SW 1271 (cell line): ENCODE measurements at places on chromosomes 6 and 20.

DNA sequence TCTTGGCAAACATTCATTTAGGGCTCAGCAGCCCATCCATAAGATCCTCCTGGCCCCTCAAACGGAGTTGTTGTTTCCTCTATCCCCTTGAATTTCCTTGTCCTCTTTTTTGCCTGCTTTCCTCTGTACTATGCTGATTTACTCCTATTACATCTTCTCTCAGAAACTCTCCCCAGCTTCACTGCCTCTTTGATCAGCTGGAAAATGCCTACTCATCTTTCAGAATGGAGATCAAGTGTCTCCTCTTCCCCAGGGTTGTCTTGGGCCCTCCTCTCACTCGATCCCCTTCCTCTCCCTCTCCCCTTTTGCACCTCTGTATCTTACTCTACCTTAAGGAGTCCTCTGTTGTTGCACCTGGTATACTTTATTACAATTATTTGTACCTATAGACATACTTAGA lies 60.2 kb downstream of the PHF20 start:
- DNase-seq, result no peak

DNA sequence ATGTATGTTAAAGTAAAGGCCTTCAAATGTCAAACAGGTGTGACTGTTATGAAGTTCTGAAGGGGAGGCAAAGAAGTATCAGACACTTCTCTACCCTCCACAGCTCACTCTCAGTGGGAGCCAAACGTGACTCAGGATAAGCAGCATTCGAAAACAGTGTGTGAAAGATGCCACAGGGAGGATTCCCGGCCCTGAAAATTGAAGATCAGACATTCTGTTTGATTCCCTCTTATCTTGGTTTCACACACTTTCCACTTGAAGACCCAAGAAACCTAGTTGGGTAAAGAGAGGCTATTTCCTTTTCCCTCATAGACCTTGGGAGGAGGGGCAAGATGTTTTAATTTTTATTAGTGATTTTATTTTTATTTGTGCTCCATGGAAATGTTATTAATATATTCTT lies 164.2 kb upstream of the SUPT3H start:
- DNase-seq, result no peak

DNA sequence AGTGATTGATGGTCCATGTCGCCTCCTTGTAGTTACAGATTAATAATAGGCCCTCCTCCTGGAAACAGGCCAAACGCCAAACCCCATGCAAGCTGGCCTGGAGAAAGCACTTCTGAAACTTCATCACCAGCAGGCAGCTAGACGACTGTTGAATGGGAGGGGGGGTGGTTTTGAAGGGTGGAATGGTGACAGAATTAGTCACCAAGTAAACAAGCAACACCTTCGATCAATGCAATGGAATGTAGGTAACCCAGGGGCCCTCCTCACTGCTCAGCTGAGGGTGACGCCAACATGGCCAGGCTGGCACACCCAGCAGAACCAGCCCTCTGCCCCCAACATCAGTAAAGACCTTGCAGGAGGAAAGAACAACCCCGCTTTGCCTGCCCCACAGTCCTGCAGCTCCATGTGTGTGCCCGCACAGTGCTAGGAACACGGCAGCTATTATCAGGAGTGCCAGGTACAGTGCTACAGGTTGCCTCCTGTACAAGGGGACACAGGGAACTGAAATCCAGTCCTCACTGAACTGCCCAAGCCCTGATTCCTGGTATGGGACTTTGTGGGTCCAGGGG lies 2.7 kb downstream of the BCAS1 start:
- no peak for DNase-seq

DNA sequence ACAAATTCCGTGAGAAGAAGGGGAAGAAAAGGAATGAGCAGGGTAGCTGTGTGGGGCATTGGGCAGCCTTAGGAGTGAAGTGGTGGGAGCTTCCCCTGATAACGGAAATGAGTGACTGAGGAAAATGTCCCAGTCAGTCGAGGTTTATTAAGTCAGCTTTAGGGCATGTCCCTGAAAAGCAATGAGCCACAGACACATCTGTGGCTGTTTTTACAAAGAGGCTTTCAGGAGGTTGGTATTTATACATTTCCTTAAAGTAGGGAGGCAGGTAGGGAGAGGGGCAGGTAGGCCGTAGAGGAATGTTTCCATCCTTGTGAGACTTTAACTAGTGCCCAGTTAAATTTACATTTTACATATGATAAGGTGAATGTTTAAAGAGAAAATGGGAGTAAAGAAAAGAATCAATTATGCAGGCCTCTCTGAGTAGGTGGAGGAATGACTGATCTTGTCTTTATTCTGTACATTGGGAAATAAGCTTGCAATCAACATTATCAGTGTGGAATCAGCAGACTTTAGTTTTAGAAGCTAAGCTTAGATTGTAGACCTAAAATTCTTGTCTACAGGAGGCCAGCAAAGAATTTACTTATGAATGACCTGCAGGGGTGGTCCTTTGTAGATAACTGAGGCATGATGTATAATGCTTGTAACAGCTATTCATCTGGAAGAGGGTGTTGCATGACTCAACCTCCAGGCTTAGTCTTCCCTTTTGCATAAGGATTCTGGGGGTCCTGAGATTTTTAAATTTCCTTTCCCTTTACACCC lies 18.5 kb downstream of the SLC22A2 start:
- DNase-seq, result no peak

DNA sequence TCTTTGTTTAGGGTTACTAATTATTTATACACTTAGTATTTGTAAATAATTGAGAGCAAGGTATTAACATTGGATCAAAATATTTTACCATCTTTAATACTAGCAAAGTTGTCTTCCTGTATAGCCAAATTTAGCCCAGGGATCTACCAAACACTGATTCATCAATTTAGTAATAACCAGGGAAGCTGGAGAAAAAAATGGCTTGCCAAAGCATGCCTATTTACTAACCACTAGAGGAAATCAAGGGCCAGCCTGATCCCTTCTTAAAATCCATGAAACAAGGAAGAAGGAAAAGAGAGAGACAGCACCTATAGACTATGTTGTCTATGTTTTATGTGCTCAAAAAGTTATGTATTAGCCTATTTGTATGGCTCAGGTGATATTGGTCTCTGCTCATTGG lies 450.3 kb upstream of the GJE1 start:
- no peak for DNase-seq

DNA sequence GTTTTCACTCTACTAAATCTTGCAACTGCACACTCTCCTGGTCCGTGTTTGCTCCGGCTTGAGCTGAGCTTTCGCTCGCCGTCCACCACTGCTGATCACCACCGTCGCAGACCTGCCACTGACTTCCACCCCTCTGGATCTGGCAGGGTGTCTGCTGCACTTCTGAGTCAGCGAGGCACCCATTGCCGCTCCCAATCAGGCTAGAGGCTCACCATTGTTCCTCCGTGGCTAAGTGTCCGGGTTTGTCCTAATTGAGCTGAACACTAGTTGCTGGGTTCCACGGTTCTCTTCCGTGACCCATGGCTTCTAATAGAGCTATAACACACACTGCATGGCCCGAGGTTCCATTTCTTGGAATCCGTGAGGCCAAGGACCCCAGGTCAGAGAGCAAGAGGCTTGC lies 98.6 kb upstream of the GPR6 start:
- no peak for DNase-seq

DNA sequence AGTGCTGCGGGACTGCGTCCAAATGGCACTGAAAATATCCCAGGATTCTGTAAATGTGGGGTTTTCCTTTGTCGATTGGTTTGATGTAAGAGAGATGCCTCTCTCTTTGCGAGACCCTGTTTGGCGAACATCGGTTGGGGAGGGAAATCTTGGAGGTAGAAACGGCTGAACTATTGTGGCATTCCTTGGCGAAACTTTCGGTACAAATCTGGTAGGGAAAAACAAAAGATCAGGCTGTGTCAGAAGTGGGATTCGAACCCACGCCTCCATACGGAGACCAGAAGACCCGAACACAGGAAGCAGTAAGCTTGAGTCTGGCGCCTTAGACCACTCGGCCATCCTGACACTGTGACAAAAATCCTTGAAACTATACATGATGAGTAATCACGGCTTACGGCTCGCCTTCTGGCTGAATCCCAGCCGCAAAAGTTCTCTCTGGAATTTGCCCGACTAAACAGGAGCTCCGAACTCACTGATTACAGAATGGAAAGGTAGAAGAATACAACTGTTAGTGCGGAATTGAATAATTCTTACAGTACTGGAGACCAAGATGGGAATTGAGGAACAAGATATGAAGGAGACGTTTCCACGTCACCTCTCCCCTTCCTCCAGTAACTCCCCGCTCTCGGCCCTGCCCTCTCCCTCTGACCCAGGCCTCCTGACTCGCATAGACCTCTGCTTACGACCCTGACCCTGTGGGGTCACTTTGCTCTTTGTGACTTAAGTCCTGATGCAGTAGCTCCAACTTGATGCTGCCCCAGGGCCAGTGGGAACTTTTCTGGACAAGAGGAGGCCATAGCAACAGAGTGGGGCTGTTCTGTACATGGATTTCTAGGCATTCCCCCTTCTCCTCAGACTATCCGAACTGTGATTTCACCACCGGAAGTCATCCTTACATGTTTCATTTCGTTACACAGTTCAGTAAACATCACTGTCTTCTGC lies 132.8 kb upstream of the ZNF184 start:
- no peak for DNase-seq

DNA sequence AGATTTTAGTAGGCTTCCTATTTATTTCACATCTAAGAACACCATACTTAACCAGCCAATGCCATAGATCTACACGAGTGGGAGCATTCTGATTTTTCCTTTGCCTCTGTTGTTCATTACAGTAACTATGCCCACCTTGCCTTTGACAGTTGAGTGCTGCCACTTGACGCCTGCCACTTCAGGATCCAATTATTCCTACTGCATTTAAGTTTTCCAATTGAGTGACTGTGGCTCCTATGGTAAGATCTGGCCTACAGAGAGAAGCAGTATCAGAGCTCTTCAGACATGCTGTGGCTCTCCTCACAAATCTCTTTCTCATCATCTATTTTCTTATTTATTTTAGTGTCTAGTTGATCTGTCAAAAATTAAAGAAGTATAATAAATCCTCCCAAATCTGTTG lies 403.0 kb upstream of the SPTLC3 start:
- no peak for DNase-seq

DNA sequence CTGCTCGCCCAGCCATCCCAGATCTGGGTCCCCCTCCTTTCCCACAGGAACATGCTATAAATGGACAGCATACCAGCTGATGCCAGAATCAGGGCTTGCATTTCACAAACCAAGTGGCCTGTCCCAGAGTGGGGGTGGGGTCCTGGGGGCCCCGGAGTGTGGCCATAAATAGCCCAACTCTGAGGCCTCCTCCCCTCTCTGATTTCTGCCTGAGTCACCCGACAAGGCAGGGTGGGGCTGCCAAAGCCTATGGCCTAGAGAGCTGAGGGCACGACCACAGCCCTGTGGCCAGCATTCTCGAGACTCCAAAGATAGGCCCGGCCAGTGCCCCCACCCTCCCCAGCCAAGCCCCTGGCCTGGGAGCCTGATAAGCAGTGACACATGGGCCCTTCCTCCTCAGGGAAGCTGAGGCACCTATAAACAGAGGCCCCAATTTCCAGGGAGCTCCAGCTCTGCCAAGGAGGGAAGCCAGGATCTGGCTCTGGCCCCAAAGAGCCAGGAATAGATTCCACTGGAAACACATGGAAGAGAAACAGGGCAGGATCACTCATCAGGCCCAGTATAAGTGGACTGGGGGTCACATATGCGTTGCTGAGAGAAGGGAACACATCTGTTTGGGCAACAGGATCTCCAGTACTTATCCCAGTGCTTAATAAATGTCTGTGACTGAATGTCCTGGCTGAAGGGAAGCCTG lies 20.3 kb downstream of the SNTA1 start:
- no peak for DNase-seq

- DNase-seq, result no peak
These were observed 168.1 kb upstream of the HDDC2 start for GRCh38 chr6:125469915-125470314.

GRCh38 chr20:54167909-54168872 lies 5.6 kb downstream of the CYP24A1 start:
- DNase-seq, result no peak

GRCh38 chr6:152124429-152125074 lies 317.1 kb downstream of the ESR1 start:
- DNase-seq, result no peak

- DNase-seq, result no peak
These were observed 23.7 kb downstream of the MOCS3 start for GRCh38 chr20:50982363-50982762.

GRCh38 chr6:101302593-101302992 lies 90.9 kb upstream of the GRIK2 start:
- no peak for DNase-seq

GRCh38 chr6:106300020-106300780 lies 25.4 kb downstream of the ATG5 start:
- DNase-seq, result no peak

- no peak for DNase-seq
These were observed 19.6 kb downstream of the DYNLT1 start for GRCh38 chr6:158624684-158625682.

DNA sequence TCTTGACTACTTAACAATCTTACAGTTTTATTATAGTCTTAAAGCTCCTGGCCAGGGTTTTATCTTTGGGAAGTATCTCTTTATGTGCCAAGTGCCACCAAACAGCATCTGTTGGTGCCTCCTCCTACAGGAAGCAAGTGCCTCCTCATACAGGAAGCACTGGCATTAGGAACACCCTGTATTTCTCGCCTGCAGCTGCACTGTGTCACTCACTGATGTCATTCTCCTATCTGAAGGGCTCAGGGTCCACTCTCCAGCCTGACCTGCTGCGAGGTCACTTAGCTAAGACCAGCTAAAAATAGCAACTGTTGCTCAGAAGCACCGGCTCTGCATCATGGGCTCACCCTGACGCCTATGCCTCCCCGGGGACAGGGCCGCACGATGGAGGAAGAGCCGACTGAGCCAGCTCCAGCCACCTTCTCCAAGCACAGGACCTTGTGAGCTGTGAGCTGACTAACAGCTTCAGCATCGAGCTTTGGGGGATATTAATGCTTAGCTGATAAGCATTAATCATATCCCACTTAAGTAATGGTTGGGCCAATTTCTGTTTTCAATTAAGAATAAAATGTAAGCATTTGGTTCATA lies 66.3 kb upstream of the CD93 start:
- DNase-seq, result peak; percentile 14

DNA sequence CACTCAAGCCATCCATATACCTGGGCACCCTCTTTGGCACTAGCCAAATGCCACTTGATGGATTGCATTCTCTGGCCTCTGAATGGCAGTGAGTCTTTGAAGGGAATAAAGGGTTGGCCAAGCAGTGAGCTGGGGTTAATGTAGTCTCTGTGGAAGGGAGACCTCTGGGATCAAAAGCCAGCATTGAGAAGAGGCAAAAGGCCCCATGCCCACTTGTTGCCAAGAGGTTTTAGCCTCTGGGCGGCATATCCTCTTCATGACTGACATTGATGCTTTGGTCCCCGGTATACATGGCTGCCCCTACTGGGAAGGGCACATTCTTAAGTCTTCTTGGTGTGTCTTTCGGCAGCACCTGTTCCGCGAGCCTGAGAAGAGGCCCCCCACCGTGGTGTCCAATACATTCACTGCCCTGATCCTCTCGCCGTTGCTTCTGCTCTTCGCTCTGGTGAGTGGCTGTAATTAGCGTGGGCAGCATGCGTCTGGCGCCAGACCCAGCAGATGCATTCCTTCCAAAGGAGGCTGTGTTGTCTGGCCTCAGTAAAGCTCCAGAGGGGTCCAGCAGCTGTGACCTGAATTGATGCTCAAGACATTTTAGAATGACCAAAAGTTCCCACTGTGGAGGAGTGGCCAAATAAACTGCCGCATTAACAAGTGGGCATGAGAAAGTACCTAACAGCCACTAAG lies 29.5 kb downstream of the GHRH start:
- DNase-seq, result no peak
